ENCODE measurements at places on chromosomes 1 and 21.

- no peak for DNase-seq
Observed at GRCh38 chr1:35622510-35623178, 18.7 kb downstream of the PSMB2 start.

DNA sequence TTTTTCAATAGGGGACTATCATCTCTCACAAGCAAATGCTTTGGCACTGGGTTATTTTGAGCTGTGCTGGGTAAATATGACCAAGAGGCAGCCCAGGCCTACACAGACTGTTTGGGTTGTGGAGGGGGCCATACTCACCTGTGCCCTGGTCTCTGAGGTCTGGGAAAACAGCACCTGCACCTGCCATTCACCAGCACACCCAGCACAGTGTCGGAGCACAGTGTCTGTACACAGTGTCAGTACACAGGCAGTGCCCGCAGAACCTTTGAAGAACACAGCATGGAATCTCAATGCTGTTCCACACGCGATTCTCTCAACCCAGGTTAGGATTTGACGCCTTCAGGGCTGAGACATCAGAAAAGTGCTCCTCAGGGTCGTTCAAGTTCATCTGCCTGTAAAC is 35.0 kb upstream of the FAM89A start:
- DNase-seq, result no peak

DNA sequence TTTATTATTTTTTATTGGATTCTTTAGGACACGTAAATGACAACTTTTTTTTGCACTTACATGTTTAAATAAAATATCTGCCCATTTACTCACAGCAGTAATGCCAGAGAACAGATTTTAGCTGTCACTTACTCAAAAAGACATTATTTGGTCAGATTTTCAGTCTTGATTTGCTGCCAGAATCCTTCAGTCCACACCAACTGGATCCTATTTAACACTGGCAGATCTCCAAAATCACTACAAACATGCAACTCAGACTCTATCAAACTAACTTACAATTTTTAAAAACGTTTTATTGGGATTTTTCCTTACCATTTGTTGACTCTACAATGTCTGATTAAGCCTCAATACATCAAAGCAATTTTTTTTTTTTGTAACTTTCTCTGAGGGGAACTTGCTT is 11.1 kb downstream of the ATP6V1G3 start:
- DNase-seq, result no peak

- DNase-seq, result no peak
Observed at GRCh38 chr1:158025576-158026230, 32.3 kb downstream of the KIRREL1 start.

- no peak for DNase-seq
Observed at GRCh38 chr1:15331180-15331579, 78.5 kb upstream of the EFHD2 start.
